AG08395 (cell line): ENCODE measurements at places on chromosomes 1 and 21.

DNA sequence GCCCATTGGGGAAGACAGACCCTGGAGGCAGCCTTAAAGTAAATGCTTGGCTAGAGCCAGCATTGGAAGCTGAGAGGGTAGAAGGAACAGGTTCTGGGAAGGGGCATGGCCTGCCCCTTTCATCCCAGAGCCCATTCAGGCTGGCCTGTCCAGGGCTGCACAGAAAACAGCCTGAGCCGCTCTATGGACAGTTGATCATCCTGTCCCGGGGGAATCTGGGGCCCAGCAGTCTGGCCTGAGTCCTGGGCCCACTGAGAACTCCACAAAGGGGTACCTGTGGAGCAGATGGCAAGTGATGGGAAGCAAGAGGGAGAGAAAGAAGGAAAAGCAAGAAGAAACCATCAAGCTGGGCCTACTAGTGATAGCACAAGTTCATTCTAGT, 13.2 kb downstream of the TMEM81 start:
- DNase-seq, result no peak

DNA sequence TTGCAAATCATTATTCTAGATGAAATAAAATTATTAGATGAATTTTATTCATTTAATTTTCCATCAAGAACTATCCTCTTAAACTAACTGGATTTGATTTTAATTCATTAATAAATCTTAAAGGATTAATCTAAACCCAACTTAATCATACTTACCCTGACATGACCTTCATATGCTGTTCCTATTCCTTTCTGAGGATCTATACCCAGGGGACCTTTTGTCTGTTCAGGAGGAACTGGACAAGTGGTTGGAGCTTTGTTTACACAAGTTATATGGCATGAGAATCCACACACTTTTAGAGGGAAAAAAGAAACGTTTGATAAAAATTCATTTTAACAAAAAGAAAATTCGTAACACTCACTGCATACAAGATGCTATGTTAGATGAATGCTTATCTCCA, 95.2 kb downstream of the COQ8A start:
- DNase-seq, result no peak

GRCh38 chr1:207750631-207751305, 1.1 kb upstream of the CD46 start:
- DNase-seq, result no peak

- no peak for DNase-seq
Observed at GRCh38 chr1:59814901-59815825, at the start of gene HOOK1. TSS of gene HOOK1 (plus strand) at chr1:59814949. CDS start at chr1:59815118, 169 bp downstream.

GRCh38 chr1:208233546-208233945, 10.6 kb downstream of the PLXNA2 start:
- no peak for DNase-seq

- no peak for DNase-seq
Observed at GRCh38 chr1:171799166-171799565, 17.7 kb downstream of the METTL13 start.

DNA sequence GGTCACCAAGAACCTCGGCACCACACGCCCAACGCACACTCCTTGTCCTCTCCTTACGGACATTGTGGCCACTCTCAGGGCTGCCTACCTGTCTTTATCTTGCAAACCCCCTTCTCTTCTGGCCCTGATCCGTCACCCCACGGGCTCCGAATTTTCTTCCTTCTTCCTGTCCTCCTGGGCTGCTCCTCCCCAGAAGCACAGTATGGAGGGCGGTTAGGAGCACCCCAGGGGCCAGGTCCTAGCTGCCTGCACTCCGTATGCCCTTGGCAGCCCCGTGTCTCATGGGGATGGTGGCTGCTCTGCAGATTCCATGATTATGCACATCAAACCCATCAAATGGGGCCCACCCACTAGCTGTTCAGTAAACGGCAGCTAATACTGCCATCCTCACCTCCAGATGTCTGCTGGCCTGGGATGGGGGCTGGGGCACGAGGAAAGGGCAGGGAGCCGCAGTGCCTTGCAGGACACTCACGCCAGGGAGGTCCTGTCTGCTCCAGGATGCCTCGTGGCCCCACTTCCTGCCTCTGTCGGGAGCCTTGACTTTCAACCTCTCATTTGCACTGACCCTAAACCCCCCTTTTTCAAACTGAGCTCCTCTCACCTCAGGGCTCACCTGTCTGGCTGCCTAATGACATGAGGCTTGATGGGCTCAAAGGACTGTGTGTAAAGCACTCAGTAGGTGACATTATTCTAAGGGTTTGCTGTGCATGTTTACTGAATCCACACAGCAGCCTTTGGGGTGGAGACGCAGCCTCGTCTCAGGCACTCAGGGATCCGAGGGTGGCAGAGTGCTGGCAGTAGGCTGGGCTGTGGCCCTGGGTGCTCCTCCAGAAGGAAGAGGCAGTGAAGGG, 4.4 kb downstream of the TTC34 start:
- no peak for DNase-seq

- no peak for DNase-seq
Observed at GRCh38 chr1:85024736-85025135, 23.6 kb downstream of the MCOLN3 start.

DNA sequence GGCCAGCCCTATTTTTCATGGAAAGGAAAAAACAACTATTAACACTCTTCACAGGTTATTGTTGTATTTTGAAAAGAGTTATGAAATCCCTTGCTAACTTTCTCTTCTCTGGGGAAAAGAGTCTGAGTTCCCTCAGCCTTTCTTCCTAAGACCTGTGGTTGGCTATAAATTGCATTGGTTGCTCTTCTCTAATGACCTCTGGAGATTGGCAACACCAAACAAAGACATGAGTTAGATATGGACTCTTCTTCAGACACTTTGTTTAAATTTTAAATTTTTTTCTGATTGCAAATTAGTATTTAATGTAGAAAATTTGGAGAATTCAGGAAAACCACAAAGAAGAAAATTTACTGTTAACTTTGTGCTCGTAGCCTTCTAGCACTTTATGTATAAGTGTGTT, 275.7 kb downstream of the PBX1 start:
- no peak for DNase-seq

GRCh38 chr1:23554127-23554480, 5.2 kb downstream of the ID3 start:
- DNase-seq, result no peak

DNA sequence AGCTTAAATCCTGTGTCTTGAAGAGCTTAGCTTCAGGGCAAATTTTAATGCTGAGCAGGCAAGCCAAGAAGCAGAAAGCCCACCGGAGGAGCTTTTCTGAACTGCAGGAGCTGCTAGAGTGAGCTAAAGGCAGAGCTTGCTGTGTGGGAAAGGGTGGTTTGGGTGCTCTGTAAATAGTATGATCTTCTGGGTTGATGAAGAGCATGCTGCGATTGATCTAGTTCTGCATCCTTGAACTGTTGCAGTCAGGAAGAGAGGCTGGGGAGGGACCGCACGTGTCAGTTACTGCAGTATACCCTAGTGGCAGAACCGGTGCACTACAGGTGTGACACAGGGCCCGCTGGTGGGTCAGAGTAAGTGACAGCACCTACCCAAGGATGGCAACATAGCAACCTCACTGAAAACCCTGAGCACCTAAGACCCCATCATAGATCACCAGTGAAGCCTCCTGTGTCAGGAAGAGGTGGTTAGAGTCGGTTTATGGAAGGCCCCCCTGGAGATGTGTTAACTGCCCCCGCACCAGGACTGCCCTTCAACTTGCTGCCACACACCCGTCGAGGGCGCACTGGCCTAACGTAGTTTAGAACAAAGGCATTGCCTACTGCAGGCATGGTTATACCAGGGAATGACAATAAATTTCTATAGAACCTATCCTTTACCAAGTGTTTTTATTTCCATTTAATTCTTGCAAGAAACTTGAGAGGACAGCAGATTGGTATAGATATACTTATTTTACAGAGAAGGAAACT, 146.0 kb upstream of the KIAA0040 start:
- no peak for DNase-seq

DNA sequence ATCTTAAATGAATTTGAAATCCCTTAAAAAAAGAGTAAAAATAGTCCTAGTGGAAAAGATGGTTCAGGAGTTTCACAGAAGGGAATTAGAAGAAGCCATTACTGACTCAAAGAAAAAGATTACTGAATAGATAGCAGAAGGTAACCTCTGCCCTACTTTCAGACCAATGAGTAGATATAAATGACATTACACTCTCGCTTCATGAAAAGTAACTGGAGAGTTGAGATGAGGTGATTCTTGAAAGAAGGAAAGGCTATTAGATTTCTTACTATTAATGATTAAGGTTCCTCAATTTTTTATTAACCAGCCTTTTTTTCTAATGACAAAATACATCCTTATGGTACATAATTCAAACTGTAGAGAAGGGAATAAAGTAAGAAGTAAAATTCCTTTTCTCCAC, 28.3 kb downstream of the CCN1 start:
- DNase-seq, result no peak

DNA sequence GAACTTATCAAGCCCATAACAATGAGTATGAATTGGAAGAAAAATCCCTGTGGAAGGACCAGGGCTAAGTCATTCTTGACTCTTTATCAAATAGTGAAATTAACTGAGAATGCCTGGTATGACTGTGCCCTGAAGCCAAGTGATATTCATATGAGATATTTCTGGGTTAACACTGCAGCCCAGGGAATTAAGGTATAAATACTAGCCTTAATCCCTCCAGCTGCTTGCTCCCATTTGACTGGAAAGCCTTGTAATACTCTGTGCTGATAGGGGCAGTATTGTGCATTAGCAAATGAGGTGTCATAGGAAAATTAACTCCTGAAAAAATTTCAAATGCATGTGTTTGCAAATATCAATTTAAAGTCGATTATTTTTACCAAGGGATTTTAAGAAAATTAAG, 568.8 kb downstream of the LMO4 start:
- DNase-seq, result no peak

GRCh38 chr1:85061711-85062424, 13.6 kb upstream of the MCOLN3 start:
- DNase-seq, result peak; percentile 100

- no peak for DNase-seq
Observed at GRCh38 chr21:37245151-37245550, 22.0 kb downstream of the VPS26C start.

DNA sequence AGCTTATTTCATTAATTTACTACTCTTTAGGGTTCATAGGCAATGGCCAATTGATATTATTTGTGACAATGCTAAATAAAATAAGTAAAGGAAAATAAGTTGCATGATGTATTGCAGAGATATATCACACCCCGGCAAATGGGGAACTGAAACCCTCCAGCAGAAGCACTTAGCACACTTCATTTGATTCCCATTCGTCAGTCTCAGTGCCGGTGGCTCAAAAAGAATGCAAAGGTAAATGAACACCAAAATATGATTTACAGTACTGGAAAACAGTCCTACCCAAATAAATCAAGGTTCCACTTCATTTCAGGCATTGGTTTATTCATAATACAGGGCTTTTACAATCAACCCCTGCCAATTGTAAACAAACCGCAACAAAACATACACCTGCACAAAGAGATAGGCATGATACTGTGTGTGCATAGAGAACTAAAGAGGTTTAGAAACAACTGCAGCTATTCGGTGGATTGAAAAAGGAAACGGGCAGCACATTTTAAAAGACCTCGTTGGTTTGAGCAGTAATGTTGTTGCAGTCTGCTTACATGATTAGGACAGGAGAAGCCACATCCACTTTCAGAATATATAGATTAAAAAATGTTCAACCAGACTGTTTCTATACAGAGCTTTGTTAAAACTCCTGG, 1019.2 kb downstream of the TTLL7 start:
- no peak for DNase-seq

- DNase-seq, result no peak
Observed at GRCh38 chr1:207673399-207673798, 28.5 kb downstream of the CR1L start.

GRCh38 chr1:25356441-25356840, 18.3 kb downstream of the TMEM50A start:
- DNase-seq, result no peak

GRCh38 chr1:50976890-50977574, 7.0 kb downstream of the CDKN2C start:
- DNase-seq, result peak; percentile 51

DNA sequence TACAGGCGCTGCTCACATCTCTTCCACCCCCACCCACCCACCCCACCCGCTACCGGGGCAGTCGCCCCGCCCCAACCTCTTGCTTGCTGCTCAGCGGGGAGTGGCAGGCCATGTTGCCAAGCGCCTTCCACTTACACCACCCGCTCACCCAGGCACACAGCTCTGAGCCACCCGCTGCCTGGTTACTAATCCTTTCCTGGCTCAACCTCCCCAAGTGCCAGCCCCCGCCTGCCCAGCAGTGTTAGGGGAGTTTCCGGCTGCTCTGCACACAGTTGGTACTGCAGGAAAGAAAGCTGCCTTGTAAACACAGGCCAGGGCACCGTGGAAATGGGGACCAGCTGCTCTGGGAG, 56.2 kb downstream of the LACTBL1 start:
- DNase-seq, result no peak

- DNase-seq, result peak; percentile 75
Observed at GRCh38 chr1:94025383-94026340, 95.3 kb downstream of the ABCA4 start.

- no peak for DNase-seq
Observed at GRCh38 chr1:76129731-76130130, 55.2 kb downstream of the ST6GALNAC3 start.

- no peak for DNase-seq
Observed at GRCh38 chr1:245600658-245601057, 445.9 kb downstream of the KIF26B start.

- no peak for DNase-seq
Observed at GRCh38 chr1:64712049-64712448, 32.8 kb upstream of the RAVER2 start.

DNA sequence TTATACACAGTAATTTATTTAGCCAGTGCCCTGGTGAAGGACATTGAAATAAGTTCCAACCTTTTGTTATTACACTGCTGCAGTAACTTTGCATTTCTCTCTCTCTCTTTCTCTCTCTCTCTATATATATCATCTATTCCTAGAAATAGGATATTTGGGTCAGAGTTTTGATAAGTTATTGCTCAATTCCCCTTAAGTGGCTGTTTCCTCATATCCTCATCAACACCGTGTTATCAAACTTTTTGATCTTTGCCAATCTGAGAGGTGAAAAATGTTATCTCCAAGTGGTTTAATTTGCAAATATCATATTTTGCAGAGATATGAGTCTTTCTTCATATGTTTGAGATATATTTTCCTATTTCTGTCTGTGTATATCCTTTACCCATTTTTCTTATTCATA, 1.6 kb upstream of the SRSF4 start:
- no peak for DNase-seq

DNA sequence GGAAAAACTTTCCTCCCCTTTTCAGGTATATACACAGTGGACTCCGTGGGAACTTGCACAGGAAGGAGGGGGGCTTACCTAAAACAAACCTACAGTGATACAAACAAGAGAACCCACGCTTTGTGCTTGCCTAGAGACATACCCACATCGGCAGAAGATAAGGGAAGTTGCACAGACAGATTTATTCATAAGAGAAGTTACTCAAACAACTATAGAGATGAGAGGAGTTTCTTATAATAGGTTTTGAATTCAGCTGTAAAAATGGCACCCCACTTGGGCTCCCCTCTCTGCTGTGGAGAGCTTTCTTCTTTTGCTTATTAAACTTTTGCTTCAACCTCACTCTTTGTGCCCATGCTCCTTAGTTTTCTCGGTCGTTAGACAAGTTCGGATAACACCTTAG, 1.8 kb upstream of the DUSP12 start:
- no peak for DNase-seq
